ENCODE measurements at places on chromosomes 4 and X.

DNA sequence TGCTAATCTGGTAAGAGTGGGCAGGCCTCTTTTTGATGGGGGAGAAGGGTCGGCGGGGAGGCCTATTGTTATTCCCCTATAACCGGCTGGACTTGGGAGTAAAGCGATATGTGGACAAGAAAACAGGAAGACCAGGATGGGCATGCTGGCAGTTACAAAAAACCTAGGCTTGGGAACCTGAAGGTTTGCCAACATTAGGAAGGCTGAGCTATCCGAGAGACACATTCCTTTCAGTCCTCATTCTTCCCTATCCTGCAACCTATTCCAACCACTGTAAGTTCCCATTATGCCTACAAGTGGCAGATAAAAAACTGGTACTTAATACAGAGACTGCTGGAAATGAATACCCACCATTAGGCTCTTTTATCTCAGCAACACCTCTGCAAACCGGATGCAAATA, 32.4 kb upstream of the CT47C1 start:
- no peak for DNase-seq

GRCh38 chr4:184099535-184099966, 118.1 kb downstream of the ENPP6 start:
- no peak for DNase-seq

- DNase-seq, result no peak
Observed at GRCh38 chrX:22203186-22203585, 69.5 kb upstream of the CBLL2 start.

DNA sequence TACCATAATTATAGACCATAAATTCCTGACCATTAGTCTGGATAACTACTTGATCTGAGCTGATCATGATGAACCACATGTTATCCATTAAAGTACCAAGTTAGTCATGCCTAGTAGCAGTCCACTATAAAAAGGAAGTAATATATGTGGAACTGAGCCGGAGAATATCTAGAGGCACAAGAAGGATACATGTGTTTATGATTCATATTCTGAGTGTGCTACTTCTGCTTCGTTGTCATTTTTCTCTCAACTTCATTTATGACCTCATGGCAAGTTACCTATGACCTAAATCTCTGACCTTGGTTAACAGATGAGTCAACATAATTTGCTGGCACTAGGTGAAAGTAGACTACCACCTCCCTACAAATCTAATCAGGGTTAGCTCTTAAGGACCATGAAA, 56.5 kb upstream of the ANKRD17 start:
- no peak for DNase-seq

GRCh38 chr4:52751487-52751911, 274 bp upstream of the ERVMER34-1 start:
- no peak for DNase-seq

DNA sequence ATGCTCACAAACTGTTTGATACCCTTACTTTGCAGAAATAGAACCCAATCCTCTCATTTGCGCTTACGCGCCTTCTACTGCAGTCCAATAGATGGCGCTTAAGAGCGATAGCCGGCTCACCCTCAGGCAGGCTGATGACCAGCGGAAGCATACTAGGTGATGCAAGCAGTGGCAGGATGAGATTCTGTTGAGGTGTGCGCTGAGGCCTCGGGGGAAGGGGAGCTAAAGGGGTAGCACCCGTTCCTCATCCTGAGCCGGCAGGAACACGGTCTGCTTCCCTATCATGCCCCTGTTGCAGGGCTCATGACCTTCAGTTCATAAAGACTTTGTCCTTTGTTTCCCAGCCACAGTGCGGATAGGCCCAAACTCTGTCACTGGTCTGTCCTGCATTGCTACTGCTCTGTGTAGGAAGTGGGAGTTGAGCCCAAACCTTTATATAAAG, 628.9 kb downstream of the TLL1 start:
- DNase-seq, result no peak

- DNase-seq, result no peak
Observed at GRCh38 chrX:15515931-15516330, 15.3 kb downstream of the BMX start.
